ENCODE measurements at places on chromosomes 3 and 15.
A peak's percentile ranks its signal among the peaks of the same experiment; 100 is the strongest.

GRCh38 chr3:106839576-106840280 is 537.5 kb upstream of the CCDC54 start:
- DNase-seq: no peak

DNA sequence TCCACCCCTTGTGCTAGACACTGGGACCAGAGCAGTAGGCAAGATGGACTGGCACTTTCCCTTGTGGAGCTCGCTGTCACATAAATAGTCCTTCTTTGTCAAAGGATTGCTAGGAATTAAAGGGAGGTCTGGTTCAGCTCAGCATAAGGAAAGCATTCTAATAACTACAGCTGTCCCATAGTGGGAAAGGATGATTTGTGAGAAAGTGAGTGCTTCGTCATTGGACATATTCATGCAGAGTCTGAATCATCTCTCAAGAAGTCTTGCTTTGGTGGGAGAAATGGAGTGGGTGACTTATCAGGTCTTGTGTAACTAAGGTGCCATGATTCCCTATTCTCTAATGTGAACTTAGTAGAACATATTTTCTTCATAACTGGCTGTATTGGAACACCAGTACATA is 14.7 kb downstream of the PPARG start:
- peak; percentile 79 for DNase-seq

DNA sequence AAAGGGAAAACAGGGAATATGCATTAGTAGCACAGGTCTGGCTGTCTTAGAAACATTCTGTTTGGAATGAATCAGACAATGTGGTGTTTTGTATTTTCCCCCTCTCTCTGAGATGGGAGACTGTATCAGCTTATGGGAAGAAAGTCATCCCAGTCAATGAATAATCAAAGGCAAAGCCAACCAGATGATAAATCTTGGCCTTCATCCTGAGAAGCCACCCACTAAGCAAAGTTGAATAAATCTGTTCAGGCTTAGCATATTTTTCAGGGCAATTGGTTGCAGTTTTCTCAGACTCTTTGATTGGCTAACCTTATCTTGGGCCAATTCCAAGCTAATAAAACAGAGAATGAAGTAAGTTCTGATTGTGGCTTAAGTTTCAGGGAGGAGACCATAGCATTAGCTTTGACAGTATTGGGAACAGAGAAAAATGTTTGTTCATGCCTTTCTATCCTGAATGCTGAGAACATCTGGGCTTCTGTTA is 63.6 kb upstream of the ARL8B start:
- peak; percentile 55 for DNase-seq

GRCh38 chr3:98617841-98618240 is 24.4 kb upstream of the CPOX start:
- DNase-seq: no peak

DNA sequence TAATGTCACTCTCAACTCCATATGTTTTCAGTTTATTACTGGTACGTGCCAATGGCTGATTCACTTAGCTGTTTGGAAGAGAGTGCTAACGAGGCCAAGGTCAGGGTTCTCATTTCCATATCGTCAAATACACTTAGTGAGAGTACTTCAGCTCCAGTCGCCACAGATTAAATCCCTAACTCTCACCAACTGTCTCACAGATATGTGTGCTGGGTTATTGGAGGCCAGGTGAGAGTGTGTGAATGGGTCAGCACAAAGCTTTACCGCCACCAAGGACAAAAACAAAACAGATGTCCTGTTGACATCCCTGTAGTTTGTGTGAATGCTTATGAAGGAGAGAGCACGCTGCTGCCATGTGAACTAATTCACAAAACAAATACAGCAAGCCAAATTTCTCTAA is 133.5 kb upstream of the TBL1XR1 start:
- DNase-seq: no peak

DNA sequence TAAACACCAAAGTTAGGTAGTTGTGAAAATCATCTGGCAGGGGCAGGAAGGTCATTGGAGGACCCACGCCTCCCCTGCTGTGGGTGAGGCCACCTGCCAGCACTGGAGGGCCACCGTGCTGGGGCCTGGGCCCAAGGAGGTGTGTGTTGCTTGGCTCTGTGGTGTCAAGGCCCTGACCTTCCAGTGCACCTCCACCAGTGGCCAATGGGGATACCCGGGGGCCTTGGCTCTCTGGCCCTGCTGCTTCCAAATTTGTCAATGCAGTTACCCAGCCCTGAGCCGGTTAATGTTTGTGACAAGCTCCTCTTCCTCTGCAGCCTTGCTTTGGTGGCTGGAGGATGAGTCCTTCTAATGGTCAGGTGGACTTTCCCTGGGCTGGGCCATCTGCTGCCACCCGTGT is 150.2 kb downstream of the KLF13 start:
- DNase-seq: no peak

DNA sequence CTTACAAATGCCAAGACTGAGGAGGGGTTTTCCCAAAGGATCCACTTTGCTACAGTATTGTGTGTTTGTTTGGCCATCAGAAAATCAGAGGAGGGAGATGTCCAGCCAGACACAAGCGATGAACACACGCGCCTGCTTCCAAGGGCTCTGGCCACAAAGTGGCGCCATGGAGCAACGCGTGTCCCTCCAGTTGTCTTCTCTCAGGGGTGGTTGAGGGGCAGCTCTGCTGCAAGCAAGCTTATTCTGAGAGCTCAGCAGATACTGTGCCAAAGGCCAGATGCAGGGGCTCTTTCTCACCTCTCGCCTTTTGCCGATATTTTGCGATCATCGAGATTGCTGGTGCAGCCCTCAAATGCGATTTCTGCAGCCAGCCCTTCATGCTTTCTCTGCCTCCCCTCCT is 88.9 kb upstream of the OSBPL11 start:
- peak; percentile 3 for DNase-seq

DNA sequence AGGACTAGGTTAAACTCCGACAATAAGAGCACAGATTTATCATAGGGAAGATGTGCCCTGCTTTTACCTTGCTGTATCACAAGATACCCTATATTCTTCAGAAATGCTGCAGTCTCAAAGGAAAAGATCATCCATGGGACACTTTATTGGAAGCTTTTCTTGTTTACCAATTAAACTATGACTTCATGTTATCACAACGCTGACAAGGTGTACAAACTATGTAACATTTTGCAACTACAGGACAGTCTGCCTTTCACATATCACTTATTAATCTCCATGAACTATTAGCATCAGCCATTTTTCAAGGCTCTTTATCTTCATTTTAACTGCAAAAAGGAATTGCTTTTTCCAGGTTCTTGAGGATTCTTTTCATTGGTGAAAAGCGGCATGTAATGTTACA is 34.0 kb downstream of the CBLB start:
- no peak for DNase-seq

DNA sequence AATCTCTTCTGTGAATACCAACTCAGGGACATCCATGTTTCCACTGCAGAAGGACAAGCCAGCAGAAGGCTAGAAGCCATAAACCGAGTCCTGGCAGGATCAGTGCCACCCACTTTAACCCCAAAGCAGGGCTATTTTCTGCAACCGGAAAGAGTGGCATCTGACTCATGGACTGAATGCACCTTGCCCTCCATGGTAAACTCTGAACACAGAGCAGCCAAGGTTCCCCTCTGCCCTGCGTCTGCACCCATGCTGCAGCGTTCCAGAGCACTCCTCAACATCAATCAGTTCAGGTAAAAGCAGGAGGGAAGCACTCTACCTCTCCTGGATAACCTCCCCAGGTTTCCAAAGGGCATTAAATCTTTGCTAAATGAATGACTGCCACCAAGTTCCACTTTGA is 801 bp upstream of the NGRN start:
- peak; percentile 36 for DNase-seq

DNA sequence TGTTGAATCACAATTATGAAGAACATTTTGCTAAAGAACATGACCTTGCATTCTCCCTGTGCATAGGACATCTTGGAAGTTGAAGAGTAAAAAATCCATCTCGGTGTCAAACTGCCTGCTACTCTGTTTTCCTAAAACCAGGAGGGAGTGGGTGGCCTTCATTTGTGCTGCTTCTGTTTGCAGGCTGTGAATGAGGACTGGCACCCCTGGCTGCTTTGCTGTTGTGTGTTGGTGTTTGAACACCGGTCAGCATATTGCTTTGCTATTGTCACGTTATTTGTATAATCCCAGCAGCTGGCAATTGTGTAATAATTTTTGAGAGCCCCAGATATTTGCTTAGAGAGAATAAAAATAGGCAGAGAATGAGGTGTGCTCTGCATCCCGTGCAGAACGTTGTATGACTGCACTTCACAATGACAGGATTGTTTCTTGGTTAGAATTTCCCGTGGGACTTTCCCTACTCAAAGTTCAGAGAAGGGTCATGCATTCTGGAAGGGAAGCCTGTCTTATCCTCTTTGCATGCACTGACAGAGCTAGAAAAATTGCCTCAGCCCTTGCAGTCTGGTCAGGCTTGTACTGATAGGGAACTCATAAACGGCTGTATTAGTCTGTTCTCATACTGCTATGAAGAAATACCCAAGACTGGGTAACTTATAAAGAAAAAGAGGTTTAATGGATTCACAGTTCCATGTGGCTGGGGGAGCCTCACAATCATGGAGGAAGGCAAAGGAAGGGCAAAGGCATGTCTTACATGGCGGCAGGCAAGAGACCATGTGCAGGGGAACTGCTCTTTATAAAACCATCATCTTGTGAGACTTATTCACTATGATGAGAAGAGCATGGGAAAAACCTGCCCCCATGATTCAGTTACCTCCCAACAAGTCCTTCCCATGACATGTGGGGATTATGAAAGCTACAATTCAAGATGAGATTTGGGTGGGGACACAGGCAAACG is 16.3 kb downstream of the SV2B start:
- no peak for DNase-seq

DNA sequence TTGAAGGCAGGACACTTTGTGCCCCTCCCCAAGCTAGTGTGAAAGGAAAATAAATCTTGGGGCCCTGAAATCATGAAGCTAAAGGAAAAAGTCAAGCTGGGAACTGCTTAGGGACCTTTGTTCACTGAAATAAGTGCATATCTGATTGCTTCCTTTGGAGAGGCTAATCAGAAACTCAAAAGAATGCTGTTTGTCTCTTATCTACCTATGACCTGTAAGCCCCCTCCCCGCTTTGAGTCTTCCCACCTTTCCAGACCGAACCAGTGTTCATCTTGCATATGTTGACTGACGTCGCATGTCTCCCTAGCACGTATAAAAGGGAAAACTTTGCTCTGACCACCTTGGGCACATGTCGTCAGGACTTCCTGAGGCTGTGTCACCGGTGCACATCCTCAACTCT is 53.1 kb downstream of the SLC30A4 start:
- DNase-seq: no peak

DNA sequence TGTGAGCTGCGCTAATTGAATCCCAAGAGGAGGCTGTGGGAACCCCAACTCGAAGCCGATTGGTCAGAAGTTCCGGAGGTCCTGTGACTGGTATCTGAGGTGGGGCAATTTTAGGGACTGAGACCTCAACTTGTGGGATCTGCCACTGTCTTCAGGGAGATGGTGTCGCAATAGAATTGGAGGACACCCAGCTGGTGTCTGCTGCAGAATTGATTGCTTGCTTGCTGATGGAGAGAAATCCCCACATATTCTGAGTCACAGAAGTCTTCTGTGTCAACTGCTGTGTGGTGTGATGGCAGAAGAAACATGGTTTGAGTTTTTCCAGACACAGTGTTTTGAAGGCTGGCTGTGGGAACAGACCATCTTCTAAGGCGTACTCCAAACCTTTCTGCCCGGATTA is 99.7 kb upstream of the PLXNA1 start:
- DNase-seq: no peak

- DNase-seq: peak; percentile 42
Measured at GRCh38 chr3:149605902-149606301, 51.9 kb downstream of the WWTR1 start.

- no peak for DNase-seq
Measured at GRCh38 chr3:164192974-164193373, 885.3 kb downstream of the SI start.

DNA sequence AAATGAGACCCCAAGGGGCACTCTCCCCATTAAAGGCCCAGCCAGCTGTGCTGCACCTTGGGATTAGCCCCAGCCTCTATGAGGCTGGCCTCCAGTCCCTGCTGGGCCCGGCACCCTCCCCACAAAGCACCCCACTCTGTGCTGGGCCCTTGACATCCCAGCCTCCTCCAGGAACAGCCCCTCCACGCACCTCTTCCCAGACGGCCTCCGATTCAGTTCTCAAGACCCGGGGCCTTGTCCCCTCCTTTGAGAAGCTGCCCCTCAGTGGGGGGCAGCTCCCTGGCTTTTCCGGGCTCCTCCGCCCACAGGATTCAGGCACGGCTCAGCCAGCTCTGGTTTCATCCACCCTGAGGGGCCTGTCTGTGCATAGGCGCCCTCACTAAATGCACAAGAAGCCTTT is 144.1 kb downstream of the LRRK1 start:
- no peak for DNase-seq

DNA sequence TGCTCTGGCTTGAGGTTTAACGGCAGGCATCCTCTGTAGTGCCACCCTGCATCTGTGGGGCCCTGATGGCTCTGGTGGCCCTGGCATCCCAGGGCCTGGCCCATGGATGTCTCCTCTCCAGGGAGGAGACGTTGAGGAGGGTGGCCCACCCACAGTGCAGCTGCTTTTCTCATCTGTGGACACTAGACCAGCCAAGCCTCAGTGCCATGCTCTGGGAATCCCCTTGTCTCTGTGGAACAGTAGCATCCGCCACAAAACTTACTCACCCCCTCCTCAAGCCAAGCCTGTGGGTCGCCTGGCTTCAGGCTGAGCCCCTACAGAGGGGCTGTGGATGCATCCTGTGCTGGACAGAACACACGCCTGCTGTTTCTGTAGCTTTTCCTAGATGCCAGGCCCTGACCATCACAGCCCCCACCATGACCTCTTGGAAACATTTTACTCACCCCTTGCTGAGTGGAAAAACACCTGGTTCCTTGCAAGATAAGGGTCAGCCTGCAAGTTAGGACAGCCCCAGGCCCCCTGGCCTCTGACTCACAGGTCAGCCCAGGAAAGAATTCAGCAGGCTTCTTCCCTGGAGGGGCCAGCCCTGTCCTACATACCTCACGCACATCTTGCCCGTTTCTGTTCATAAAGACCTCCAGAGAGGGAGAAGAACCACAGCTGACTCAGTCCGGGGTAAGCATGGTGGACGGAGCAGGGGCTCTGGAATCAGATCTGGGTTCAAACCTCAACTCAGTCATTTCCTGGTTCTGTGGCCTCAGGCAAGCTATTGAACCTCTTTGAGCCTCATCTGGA is 19.0 kb downstream of the PAK6 start:
- DNase-seq: no peak

DNA sequence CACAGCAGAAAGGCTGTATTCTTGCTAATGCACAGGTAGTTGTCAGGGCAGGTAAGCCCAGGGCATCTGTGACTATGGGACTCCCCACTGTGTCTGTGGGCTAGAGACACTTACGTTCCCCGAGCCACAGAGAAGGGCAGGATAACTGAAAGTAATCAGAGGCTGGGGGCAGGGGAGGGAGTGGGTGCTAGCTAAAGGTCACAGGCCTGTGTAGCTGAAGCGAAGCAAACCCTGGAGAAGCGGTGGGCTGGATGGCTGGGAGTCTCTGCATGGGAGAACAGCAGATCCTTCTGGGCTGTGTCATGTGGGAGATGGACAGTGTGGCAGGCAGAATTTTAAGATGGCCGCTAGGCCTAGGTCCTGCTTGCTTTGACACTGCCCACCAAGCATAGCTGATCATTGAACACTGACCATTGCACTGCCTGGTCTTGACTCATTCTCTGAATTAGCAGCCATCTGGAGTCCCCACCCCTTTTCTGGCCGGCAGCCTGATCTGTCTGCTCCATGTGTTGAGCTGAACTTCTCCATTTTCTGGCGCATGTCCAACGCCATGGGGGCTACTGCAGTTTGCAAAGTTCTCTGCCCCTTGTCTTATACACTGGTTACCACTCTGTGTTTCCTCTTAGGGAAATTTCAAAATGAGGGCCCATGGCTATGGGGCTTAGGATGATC is 110.0 kb downstream of the DGKG start:
- no peak for DNase-seq

Measured in A549 (cell line).